ENCODE measurements at places on chromosomes 2 and 18.

DNA sequence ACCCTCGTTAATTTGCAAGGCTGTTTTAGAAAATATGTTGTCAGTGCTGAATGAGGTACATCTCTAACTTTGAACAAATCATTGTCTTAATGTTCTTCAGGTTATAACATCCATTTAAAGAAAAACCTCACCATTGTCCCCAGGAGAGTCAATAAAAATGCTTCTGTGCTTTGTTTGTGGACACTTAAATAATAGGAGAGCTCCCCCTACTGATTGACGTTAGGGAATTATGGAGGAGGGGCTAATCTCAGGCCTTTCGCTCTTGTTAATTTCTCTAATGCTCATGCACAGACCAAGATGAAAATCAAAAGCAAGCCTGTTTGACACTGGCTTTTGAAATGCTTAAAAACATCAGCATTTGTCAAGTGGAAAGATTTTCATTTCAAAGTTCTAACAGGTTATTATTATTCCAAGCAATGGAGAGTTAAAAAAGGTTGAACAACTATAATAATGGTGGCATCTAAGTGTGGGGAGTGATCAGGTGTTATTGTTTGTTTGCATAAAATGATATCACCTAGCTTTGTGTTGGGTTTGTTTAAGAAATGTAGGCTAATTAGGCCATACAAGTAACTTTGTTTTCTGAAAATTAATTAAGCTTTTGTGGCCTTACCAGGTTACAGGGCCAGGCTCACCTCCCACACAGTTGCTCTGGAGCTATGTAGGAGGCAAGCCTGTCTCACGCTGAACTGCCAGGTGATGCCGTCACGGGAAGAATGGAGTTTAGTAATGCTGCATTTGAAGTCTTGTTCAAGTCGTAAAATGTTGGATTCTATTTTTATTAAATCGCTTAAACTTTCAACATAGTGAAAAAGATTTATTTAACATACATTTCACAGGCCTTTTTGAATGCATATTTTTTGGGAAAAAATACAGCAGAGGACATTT lies 51.7 kb upstream of the SMIM21 start:
- DNase-seq: no peak

- no peak for DNase-seq
Observed at GRCh38 chr2:98881153-98881650, 54.8 kb downstream of the CRACDL start.

DNA sequence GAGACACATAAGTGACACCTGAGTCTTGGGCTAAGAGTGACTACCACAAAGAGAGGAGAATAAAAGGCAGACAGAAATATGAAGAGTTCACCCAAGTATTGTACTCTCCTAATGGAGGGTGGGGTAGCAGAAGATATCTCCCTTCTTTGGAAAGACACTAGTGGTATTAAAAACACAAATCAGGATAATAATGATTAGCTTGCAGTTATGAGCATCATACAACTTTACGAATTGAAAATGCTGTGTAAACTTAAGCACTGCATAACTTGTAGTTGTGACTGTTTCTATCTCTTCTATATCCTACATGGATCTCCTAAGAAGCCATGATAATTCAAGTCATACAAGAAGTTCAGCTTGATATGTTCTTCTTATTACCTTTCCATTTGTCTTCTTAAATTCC lies 38.1 kb upstream of the CDH20 start:
- DNase-seq: no peak

DNA sequence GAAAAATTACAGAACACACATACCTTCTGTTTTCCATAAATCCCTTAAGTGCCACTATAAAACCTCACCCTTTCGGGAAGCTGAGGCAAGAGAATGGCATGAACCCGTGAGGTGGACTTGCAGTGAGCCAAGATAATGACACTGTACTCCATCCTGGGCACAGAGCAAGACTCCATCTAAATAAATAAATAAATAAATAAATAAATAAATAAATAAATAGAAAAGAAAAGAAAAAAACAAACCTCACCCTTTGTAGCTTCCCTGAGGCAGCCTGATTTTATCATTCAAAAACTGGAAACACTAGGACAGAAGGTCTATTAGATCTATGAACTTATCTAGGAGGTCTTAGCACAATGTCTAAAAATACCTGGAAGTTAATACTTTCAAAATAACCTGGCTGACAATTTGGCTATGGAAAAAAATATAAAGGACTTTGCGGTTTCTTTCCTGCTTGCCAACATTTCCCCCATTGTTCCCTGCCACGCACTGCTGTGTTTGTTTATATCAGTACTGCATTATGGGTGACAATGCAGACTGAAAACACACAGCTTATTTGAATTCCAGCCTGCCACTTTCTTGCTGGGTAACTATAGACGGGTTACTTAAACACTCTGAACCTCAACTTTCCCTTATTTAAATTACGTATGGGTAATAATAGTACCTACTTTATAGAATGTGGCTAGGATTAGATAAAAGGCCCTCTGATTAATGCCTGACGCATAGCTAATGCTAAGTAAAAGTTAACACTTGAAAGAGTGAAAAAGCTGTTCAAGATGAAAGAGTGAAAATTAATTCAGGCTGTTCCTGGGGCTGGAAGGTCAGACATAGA lies 313.0 kb downstream of the RDH14 start:
- no peak for DNase-seq

- no peak for DNase-seq
Observed at GRCh38 chr2:193679847-193680246, 1485.1 kb upstream of the TMEFF2 start.

- no peak for DNase-seq
Observed at GRCh38 chr18:5942591-5942990, 47.3 kb upstream of the TMEM200C start.

GRCh38 chr2:11371092-11371937 lies 26.9 kb upstream of the ROCK2 start:
- DNase-seq: no peak

GRCh38 chr18:46370898-46371297 lies 266.7 kb downstream of the HAUS1 start:
- DNase-seq: no peak

GRCh38 chr2:71453404-71454220 lies at the start of gene DYSF:
Gene DYSF (plus strand): TSS chr2:71453561.
- DNase-seq: no peak

- no peak for DNase-seq
Observed at GRCh38 chr2:69119104-69119894, 106.3 kb downstream of the ANTXR1 start.

DNA sequence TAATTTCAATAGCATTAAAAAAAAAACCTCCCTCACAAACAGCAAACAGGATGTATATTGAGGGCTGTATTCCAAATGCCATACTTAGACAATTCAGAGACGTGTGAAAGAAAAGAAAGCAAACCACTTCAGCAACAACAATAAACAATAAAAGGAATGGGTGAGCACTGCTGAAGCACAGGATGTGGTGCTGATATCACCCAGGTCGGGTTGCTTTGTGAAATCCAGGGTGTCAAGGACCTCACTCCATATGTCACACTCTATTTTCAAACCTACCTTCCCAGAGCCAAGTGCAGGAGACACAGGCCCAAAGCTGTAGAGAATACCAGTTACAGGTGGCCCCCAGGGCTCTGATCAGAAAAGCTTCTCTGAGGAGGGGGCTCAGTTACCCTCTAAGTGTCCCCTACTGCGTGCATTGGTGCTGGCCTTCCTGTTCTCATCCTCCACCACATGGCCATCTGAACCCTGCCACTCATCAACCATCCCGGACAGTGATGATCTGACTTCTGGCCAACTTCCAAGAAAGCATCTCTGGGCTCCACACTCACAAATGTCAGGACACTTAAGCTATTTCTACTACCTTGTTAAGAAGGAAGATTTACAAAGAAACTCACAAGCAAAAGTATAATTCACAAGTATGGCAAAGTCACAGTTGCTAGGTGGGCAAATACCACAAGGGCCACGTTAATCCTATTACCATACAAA lies 363.0 kb downstream of the SS18 start:
- DNase-seq: no peak

- DNase-seq: no peak
Observed at GRCh38 chr2:215377283-215377682, 58.6 kb downstream of the FN1 start.

DNA sequence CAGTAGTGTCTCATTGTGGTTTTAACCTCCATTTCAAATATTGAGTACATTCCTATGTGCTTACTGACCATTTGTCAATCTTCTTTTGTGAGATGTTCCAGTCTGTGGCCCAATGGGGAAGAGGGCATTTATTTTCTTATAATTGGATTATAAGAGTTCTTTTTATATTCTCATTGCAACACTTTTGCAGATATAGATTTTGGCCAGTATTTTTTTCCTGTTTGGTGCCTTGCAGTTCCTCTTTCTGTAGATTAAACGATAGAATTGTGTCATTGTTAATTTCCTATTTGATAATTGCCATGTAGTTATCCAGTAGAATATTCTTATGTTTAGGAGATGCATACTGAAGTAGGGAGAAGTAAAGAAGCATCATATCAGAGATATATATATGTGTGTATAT lies 56.4 kb upstream of the CYTIP start:
- no peak for DNase-seq

DNA sequence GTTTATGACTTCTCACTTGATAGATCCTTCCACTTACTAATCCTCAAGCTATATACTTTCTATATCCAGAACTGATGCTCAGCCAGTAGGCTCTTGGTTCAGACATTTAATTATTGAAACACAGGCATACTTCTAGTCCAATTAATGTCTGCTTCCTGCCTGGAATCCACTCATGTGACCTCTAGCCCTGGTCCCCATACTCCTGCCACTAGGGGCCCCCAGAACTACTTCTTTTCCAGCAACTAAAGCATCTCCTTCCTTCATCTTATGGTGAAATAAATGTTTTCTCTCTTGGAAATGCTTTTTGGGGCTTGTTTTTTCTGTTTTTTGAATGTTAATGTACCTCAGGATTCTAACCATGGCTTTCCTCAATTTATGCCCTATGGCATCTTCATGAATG lies 527.6 kb downstream of the SATB2 start:
- DNase-seq: no peak

DNA sequence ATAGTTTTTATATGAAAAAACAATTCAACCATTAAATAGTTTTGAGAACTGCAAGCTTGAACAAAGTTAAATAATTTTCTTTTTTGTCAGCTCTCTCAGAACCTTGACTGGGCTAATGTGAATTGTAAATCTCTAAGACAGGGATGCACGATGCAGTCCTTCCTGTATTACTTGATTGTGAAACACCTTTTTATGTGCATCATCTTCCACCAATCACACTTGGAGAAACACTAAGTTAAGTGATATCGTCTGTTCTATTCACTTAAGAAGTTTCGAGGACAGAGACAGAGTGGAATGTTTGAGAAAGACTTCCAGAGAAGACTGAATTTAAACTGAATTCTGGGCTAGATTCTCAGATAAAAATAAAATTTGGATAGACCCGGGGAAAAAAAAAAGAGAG lies 238.2 kb downstream of the MREG start:
- no peak for DNase-seq

DNA sequence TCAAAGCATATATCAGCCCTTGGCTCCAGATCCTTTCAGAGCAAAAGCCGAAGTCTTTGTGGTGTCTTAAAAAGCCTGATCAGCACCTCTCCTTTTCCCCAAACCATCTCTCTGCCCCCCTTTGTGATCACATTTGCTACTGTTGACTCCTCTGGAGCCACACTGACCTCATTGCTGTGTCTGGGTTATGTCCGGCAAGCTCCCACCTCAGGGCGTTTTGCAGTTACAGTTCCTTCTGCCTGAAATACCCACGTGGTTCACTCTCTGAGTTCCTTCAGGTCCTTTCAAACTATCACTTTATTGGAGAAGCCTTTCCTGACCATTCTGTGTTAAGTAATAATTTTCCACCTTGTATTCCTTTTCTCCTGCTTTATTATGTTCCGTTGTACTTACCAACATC lies 11.8 kb downstream of the C2orf69 start:
- no peak for DNase-seq

DNA sequence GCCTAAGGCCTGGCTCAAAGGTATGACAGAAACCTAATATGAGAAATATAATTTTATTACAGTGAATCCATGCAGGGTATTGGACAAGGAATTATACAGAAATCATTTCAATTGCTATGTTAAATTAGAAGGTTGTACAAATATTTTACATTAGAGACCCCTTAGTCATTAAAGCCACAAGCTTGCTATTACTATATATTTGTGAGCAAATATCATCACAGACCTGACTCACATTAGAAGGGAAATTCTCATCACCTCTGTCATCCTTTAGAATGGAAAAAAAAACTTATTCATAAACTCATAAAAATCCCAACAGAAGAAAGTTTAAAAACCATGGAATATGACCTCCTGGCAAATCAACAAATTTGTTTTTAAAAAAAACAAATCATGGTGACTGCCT lies 277.9 kb downstream of the DCC start:
- no peak for DNase-seq

DNA sequence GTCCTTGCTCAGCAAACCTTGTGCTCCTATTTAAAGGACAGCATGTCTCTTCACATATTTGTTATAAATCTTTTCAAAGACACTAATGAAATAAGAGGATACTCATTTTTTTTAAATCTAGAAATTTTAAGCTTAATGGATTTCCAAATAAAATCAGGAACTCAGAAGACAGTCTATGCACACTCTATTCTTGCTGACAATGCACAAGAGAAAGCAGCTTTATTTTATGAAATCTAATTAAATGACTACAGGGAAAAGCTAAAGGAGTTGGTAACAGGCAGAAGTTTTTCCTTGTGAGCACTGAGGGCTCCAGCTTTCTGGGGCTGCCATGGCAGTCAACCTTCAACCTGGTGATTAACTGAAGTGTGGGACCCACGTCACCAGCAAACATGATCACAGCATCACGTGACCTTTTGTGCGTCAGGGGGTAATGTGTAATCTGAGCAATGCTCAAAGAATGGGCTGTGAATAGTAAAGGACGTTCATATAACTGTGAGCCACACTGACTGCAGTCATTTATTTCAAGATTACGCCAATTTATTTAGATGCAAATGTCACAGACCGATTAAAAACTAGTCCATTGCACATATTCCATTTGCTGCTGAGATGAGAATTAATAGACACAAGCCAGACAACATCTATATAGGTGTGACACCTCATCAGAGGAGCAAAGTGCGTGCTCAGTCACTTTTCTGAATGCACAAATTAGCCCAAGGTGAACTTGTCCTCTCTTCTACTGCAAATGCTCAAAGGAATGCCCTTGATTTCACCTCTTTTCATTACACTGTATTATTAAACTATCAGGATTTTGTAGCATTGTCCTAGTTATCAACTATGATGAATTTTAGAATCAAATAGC lies 11.6 kb upstream of the DNER start:
- no peak for DNase-seq
